ENCODE measurements at places on chromosomes 2 and 18.

GRCh38 chr2:18243816-18244215, 316.6 kb downstream of the RDH14 start:
- DNase-seq: no peak

DNA sequence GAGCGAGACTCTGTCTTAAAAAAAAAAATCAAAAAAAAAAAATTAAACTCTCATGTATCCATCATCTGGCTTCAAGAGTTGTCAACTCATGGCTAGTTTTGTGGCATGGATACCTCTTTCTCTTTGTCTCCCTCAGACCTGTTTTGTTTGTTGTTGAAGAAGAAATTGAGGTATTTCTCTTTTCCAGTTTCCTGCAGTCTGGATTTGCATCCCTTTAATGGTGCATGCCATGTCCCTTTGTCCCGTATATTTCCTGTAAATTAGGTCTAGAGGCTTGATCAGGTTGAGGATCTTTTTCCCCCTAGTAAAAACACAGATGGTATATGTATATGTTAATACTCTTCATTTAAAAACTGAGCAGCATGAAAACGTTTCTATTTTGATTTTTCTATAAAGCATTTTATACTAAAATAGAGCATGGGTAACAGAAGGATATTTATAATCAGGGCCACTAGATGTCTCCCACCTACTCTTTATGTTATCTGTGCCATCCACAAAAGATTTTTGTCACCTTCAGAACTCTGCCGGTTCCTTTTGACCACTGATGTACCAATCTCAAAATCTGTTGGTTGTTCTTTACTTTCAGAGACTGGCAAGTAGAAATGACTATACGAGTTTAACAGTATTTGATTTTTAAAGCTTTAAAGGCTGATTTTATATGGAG, 80.1 kb downstream of the GALNT1 start:
- no peak for DNase-seq

DNA sequence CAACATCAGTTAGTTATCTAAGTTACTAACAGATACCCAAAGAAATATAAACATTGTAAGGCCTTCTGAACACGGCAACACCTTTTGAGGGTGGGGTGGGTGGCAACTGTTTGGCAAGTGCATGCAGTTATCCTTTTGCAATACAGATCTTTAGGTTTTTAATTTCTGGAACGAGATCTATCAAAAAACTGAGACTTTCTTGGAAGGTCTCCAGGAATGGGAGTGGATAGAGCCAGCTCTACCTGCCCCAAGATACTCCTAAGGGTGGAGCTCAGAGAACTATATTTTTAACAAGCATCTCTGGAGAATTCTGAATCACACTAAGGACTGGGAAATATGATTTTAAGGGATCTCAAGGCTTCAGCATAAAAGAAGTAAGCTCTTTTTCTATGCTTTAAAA, 11.4 kb upstream of the GALNT1 start:
- no peak for DNase-seq

- no peak for DNase-seq
Observed at GRCh38 chr18:73549236-73549635, 598.4 kb downstream of the FBXO15 start.

GRCh38 chr2:239179851-239180371, 220.9 kb downstream of the HDAC4 start:
- no peak for DNase-seq

GRCh38 chr18:37322492-37323035, 243.0 kb downstream of the CELF4 start:
- peak; percentile 48 for DNase-seq

DNA sequence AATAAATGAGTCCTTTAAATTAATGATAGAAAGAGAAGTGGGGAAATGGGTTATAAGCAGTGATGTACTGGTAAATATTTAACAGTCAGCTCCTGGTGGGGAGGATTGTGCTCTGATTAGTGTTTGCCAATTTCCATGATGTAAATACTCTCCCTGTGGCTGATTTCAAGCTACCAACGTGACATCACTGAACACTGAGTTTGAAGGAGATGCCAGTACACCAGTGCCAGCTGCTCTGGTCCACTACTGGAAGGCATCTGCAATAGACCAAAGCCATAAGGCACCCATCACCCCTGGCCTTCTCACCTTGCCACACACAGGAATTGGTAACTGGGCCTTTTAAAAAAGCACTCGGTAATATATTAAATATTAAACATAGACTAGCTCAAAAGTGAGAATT, 77.7 kb downstream of the TGOLN2 start:
- no peak for DNase-seq

DNA sequence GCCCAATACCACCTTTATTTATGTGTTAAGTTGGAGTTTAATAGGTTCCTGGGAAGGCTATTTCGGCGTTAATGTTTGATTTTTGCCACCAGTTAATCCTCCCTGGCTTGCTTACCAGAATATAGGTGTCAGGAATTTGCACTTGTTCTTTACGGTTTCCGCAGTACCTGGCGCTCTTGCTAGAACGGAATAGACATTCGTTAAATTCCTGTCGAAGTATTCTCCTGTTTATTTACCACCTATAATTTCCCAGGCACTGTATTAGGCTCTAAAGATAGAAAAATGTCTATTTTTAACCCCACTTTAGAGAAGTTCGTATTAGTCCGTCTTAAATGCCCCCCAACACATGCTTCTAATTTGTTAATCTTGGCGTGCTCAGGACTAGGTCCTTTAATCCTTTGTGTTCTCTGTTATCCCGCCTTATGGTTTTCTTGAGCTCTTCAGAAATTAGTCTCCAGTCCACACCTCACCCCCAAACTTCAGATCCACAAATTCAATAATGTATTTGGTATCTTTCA, 575 bp downstream of the CCDC150 start:
- no peak for DNase-seq

DNA sequence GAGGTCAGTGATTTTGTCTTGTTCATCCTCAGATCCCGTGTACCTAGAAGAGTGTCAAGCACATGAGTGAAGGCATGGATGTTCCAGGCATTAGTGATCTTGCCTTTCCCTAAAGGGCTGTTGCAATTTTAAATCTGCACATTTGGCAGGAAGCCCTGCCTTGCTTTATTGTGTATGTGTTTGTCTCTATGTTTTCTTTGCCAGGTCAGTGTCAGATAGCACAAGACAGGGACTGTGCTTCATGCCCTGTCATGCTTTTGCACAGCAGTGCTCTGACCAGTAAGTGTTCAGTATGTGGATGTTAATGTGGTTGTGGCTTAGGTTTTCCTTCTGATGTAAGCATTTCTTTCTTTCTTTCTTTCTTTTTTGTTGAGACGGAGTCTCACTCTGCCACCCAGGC, 131.5 kb downstream of the RGPD3 start:
- DNase-seq: no peak

- DNase-seq: no peak
Observed at GRCh38 chr2:240933048-240933965, 27.2 kb downstream of the CROCC2 start.

DNA sequence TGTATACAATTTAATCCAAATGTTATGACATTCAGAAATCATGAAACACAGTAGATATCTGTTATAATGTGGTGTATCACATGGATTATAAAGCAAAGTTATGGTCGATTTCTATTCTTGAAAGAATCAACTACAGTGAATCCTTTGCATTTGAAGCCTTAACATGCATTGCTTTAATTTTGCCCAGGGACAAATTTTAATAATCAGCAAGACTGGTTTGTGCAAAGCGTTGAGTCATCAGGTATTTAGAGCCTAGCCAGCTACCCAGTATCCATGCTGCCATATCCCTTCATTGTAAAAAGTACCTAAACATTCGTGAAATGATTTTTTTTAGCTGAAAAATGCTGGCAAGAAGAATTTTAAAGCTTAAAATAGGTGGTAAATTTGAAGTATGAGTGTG, 8.9 kb upstream of the SPDYA start:
- peak; percentile 15 for DNase-seq

DNA sequence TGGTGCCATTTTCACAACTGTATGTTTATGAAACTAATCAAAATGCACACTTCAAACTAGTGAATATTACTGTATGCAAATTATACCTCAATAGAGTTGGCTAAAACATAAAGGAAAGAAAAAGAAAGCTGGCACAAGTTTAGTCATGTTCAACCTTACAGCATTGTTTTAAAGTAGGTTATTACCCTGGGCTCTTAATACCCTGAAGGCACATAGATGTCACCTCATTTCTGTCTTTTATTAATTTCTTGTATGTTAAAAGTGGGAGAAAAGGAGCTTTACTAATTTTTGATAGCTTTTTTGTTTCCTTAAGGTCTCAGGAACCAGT, 32.7 kb downstream of the TMEM131 start:
- DNase-seq: no peak

DNA sequence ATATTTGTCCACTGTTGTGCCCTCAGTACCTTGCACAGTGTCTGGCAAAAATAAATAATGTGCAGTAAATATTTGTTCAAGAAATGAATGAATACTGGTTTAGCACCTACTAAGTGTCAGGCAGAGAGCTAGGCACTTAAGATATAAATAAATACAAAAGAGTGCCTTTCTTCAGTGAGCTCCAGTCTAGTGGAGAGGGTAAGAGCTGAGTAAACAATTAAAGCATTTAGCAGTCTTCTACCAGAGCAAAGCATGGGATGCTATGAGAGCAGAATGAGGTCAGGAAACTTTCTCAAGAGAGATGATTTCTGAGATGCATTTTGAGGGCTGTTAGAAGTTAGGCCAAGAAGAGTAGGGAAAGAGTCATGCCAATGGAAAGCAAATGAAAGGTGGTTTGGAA, 314.7 kb downstream of the DSC3 start:
- DNase-seq: no peak

DNA sequence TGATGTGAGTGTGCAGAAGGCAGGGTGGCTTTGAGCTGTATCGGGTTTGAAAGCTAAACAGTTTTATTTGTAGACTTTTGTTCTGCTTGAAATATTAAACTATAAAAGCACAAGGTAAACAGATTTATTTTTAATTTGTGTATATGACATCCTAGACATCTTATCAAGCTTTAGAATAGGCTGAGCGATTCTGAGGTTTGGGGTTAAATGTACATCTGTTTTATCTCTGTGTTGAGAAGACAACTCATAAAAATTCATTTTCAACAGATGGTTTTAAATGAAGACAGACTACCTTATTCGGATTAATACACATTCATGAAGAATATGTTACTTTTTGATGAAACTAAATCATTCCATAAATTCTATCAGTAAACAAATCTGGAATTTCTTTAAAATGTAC, 368.8 kb downstream of the RPRM start:
- no peak for DNase-seq
